Activated CD4-positive, alpha-beta T cell treated with anti-CD3 and anti-CD28 coated beads, Interleukin-2, amount 50 U/mL, for 1 hour (primary cell): ENCODE measurements at places on chromosomes 5 and 9.
A peak's percentile ranks its signal among the peaks of the same experiment; 100 is the strongest.

- no peak for DNase-seq
Measured at GRCh38 chr9:16626577-16627130, 243.8 kb downstream of the BNC2 start.

- no peak for DNase-seq
Measured at GRCh38 chr5:68433526-68433922, 218.0 kb downstream of the PIK3R1 start.

DNA sequence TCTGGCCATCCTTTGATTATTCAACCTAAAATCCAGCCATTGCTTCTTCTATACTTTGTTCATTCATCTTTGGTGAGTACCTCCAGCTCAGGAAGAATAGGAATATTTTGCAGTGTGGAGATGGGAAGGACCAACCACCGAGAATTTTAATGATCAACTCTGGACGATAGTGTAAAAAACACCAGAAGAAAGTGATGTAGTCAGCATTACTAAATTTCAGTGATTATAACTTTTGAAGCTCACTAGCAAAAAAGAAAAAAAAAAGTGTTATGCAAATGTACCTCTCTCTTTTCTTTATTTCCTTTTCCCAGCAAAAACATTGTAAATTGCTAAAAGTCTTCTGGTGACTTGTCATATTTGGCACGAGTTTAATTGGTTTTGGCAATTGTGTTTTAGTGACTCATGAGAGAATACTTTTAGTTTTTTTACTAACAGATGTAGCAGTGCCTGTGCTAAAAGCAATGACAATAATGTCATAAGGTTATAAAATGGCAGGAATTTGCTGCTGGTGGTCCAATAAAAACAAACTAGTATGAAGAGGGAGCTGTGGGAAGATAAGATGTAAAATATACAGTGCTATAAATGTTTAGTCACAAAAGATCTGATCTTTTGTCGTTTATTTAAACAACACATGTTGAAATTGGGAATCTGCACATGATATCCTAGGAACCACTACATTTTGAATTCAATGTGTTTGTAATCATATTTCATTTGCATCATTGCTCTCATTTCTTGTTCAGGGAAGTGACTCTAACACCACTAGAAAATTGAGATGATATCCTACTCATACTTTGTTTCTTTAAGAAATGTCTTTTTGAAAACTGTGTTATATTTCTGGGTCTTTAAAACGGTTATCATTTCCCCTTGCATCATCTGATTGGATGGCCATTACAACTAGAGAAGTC lies 81.3 kb upstream of the ERCC6L2 start:
- DNase-seq: no peak

- no peak for DNase-seq
Measured at GRCh38 chr5:110956280-110956912, 115.1 kb upstream of the TSLP start.

- DNase-seq: no peak
Measured at GRCh38 chr9:8564960-8565359, 765.4 kb upstream of the DMAC1 start.

GRCh38 chr9:99213197-99213596 lies 8.5 kb downstream of the ALG2 start:
- DNase-seq: no peak

DNA sequence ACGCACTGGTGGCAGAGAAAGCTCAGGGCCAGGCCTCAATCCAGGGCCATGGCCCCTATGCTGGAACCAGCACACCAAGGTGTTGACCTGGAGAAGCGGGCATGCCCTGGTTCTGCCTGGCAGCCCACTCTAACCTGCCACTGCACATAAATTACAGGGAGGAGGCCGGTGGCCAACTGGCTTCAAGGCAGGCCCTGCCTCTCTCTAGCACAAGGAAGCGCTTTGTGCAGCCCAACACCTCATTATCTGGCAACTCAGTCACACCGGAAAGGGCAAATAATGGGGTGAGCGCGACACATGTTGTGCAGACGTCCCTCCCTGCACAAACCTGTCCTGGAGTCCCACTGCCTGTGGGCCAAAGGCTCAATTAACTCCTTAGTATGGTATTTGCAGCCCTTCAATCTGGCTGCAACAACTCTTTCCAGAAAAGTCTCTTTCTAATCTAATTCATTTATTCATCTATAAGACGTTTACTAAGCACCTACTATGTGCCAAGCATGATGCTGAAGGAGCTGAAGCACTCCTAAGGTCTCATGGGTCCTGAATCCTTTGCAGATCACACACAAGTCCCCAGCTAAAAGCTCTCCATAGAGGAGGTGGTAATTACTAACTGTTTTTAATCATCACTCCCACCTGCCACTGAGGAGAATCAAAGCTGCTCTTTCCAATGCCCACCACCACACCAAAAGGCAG lies 24.9 kb downstream of the SHB start:
- no peak for DNase-seq

- DNase-seq: no peak
Measured at GRCh38 chr5:108003178-108003577, 332.4 kb upstream of the EFNA5 start.

- DNase-seq: no peak
Measured at GRCh38 chr9:99181621-99182020, 40.1 kb downstream of the ALG2 start.

- no peak for DNase-seq
Measured at GRCh38 chr5:145960166-145960565, 23.8 kb downstream of the SH3RF2 start.

- DNase-seq: no peak
Measured at GRCh38 chr5:74056789-74057164, 430.8 kb downstream of the ARHGEF28 start.

DNA sequence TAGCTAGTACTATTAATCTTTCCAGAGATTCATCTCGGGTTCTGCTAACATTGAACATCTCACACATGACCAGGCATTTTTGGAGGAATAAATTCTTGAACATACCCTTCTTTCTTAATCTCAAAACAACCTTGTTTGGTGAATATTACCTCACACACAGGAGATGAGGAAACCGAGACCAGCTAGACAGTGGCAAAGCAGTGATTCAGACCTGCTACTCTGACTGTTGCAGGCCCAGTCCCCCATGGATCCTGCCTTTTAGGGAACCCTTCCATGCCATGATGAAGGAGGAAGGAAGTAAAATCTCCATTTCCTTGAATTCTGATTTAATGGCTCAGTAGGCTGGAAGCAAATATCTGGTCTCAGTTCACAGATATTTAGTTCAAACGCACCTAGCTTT lies 2.6 kb downstream of the PCSK5 start:
- no peak for DNase-seq

DNA sequence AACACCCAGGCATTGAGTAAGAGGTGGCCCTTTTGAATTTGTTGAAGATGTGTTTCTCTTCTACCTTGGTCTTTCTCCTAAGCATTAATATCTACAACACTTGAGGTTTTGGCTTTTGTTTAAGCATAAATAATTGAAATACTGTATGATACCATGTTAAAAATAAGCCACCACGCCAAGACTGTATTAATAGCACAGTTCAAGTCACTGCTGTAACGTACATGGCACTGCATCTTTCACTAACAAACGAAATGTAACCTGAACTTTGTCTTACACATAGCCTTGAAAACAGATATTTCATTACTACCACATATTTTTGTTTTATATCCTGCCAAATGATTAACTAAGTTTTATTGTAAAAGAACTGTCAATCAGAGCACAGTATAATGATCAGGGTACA lies 112.8 kb downstream of the MLLT3 start:
- no peak for DNase-seq

- DNase-seq: no peak
Measured at GRCh38 chr9:123867034-123867433, 62.9 kb downstream of the DENND1A start.

DNA sequence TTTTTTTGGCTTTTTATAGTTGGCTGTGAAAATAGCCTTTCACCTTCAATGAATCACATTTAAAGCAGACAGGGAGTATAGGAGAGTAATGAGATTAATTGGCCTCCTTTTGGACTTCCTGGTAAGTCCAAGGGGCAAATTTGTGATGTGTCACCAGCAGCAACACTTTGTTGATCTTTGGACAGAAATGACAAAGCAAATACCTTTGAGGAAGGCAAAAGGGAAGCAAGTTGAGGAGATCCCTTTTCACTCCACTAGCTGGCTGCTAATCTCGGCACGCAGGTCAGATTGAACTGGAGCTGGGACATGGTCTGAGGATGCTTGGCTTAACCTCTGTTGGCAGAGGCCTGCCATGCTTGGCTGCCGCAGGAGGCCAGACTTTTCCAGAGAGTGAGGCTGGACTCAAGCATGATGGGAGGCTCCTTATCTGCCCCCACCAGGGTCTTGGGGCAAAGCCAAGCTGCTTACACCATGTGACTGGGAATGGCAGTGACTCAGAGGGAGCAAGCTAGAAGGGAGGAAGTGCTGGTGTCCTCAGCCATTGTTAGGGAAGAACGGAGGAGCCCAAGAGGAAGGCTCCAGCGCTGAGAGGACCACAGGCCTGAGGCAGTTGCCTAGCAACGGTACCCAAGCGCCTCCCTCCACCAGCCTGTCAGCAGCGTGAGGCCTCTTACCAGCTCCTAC lies 174.5 kb upstream of the MAP1B start:
- no peak for DNase-seq

GRCh38 chr5:129113867-129114266 lies 19.3 kb downstream of the ISOC1 start:
- DNase-seq: no peak

- DNase-seq: no peak
Measured at GRCh38 chr5:5332287-5332686, 90.2 kb upstream of the ICE1 start.

DNA sequence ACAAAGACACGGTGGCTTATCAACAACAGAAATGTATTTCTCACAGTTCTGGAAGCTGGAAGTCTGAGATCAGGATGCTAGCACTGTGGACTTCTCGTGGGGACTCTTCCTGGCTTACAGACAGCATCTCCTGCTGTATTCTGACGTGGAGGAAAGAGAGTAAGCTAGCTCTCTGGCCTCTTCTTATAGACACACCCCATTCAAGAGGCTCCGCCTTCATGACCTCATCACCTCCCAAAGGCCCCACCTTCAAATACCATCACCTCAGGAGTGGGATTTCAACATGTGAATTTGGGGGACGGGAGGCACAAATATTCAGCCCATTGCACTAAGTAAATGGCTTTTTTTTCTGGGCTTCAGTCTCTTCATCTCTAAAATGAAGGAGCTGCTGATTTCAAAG lies 27.6 kb downstream of the KCNMB1 start:
- DNase-seq: no peak

GRCh38 chr9:133347515-133347984 lies 381 bp downstream of the MED22 start:
- peak; percentile 34 for DNase-seq

DNA sequence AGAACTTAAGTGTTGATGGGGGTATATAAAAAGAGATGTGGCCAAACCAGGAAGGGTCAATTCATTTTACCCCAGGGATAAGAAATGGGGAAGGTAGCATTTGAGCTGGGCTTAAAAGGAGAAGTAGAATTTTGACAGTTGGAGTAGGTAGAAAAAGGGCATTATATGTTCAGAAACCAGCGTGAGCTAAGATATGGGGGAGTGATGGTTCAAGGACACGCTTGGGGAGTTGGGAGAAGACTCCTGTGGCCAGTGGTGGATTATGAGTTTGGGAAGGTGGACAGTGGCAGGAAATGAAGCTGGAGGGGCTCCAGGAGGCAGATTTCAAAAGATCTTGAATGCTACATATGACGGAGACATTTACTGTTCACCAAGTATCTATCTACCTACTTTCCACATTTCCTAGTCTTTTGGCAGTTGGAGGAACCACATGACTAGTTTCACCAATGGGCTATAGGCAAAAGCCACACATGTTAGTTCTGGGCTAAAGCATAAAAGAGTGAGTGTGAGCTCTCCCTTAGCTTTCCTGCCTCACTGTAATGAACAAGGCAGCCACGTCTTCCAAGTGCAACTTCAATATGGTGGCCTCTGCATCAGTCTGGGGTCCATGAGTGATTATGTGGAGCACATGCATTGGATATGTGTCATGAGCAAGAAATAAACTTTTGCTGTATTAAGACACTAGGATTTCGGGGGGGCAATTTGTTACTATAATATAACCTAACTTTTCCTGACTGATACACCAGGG lies 15.7 kb upstream of the GSN start:
- no peak for DNase-seq

GRCh38 chr5:176153741-176154140 lies 84.5 kb upstream of the SIMC1 start:
- no peak for DNase-seq

GRCh38 chr9:131522257-131523085 lies 8.6 kb downstream of the UCK1 start:
- no peak for DNase-seq

GRCh38 chr9:130905125-130905901 lies 8.7 kb upstream of the QRFP start:
- DNase-seq: no peak

DNA sequence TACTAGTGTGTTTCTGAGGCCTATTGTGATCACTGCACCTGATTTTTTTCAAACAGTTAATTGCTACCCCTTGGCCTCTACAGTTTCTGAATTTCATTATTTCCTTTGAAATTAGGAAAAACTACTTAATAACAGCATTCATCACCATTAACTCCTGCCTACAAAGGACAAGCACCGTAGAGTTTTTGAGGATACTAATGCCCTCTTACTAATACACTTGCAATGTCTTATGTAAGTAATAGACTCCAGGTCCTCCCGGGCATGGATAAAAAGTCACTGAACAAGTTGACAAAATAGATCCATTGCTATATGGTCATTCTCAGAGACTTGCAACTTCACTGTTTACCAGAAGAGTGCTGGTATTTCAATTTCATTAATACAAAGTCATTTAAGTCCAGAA lies 1172.5 kb downstream of the CDH12 start:
- DNase-seq: no peak

- DNase-seq: no peak
Measured at GRCh38 chr5:74196233-74196632, 444.3 kb downstream of the ENC1 start.

GRCh38 chr5:138663009-138663408 lies 87.8 kb upstream of the HSPA9 start:
- DNase-seq: peak; percentile 23

DNA sequence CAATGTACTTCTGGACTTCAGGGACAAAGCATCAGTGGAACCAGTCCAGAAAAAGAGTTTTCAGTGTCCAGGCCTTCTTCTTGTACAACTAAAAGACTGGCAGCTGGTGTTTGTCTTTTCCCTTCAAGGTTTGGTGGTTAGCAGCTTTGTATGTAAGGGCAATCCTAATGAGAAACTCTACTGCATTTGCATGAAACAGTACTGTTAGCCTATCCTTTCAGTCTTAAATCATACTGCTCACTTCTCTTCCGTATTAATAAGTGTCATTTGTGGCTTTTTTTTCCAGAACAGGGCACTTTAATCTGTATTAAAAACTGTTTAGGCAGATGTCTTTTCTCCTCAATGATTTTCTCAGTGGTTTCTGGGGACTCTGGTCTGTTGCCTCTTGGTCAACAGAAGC lies 48.9 kb downstream of the FAM174A start:
- no peak for DNase-seq

DNA sequence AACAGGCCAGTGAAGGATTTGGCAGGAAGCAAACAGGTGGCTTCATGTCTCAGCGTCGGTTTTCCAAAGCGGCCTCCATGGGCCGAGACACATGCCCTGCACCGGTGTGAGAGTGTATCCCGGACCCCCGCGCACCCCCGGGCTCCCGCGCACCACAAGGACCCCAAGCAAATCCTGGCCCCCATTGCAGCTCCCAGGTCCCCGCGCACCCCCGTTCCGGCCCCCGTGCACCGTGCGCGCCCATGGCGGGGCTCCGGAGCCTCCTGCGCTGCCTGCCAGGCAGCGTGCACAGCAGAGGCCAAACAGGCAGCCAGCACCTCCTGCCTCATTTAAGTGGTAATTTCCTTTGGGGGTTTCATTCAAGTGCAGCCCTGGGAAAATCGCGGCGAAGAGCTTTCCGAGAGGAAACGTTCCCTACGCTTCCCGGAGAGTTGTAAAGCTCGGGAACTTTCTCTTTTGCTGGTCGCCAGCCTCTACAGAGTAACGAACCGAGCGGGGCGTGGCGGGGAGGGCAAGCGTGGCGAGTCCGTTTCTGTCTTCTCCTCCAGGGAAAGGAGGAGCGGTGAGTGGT lies 145.5 kb upstream of the SLC24A2 start:
- no peak for DNase-seq
